Activated CD8-positive, alpha-beta memory T cell treated with anti-CD3 and anti-CD28 coated beads for 1 hour (primary cell): ENCODE measurements at places on chromosomes 7 and 10.

DNA sequence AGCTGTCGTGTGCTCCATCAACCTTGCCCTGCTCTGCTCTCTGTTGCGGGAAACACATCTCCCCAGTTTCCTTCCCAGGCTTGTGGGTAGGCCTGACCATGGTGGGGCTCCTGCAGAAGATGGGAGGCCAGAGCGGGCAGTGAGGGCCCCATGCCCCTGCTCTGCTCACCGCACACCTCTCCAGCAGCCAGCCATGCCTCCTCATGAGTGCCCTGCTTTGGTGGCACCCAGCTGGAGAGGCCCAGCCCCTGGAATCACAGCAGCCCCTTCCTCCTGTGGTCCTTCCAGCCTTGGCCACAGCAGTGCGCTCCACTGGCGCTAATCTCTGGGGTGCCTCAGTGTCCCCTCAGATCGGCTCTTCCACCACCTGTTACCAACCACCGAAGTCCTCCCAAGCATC, 4.2 kb upstream of the OPN4 start:
- DNase-seq, result no peak

DNA sequence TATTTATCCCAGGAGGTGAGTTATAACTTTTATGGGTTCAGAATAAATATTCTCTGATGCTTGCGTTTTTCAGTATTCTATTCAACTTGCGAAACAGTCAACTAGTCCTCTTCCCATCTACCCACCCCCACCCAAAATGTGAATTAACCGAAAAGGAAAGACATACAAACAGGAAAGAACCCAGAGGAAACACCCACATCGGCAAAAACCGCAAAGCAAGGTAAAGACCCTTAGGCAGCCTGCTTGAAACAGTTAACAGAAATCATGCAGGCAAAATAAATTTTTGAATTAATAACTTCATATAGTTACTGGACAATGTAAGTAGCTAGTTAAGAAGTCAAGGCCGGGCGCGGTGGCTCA, 5.4 kb downstream of the ZC3HAV1 start:
- DNase-seq, result no peak

- no peak for DNase-seq
Observed at GRCh38 chr7:154857728-154858681, 144.9 kb downstream of the PAXIP1 start.

DNA sequence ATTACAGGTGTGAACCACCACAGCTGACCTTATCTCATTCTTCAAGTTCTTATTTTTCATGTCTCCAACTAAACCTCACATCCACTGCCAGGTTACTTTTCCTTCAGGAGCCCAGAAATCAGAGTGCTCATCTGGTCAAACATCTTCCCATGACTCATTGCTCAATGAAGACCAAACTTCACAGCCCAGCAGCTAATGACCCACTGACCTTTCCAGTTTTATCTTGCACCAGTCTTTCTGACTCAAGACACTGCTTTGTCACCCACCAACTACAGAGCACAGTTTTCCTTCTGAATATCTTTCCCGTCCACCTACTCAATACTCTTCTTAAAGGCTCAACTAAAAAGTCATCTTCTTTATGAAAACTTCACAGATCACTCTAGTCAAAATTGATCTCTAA, 245.1 kb downstream of the CHCHD3 start:
- DNase-seq, result no peak

- no peak for DNase-seq
Observed at GRCh38 chr10:79459243-79459642, 13.8 kb upstream of the ZCCHC24 start.

- no peak for DNase-seq
Observed at GRCh38 chr7:111982133-111982532, 224.1 kb downstream of the DOCK4 start.

DNA sequence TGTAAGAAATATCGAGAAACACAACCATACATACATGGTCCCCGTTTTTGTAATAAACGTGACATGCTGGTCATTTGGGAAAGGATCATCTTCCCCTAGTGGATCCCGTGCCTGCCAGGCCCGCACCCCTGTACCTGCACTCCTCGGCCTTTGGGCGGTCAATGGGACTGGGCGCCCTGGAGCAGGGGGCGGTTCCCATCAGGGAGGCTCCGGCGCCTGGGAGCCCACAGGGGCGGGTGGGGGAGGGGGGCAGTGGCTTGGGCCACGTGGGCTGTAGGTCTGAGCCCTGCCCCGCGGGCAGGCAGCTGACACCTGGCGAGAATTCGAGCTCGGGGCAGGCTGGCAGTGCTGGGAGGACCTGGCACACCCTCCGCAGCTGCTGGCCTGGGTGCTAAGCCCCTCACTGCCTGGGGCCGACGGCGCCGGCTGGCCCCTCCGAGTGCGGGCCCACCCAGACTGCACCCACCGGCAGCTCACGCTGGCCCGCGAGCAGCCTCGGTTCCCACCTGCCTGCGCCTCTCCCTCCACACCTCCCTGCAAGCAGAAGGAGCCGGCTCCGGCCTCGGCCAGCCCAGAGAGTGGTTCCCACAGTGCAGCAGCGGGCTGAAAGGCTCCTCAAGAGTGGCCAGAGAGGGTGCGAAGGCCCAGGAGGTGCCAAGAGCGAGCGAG, 361.6 kb upstream of the GRM3 start:
- DNase-seq, result no peak

DNA sequence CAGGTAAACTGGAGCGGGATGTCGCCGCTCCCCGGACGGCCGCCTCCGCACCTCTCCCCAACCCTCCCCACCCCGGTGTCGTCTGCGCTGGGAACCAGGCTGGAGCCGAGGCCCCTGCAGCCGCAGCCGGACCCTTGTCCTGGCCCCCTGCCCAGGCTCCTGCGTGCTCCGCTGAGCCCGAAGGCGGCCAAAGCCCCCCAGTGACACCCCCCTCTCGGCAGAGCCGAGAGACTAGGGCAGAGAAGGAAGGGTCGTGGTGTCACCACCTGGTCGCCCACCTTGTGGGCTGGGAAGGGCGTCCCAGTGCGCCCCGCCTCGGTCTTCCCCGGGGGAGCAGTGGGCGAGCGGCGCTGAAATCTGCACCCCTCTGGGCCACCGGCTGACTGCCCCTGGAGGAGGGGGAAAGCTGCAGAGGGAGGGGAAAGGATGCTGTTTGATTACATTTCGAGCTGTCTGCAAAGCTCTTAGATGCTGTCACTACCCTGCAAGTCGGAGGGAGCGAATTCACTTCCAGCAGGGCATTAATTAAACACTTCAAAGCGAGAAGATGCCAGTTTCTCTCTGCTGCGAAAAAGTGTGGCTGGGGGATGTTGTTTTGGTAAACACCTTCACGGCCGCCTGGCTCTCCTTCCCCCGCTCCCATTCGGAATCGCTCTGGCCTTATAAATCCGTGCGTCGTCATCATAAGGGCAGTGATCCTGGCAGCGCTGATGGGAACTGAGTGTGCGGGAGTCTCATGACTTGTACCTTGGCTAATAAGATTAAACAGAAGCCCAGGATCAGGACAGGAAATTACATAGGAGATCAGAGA, 622 bp downstream of the DYNC1I1 start:
- no peak for DNase-seq

GRCh38 chr10:129963641-129964501, at the start of gene EBF3:
EBF3 (minus strand) TSS chr10:129964274; CDS start chr10:129963768, 506 bp downstream.
- DNase-seq, result no peak

GRCh38 chr10:85995791-85996190, 370.8 kb downstream of the GRID1 start:
- no peak for DNase-seq

GRCh38 chr7:105990727-105991453, 27.8 kb downstream of the CDHR3 start:
- no peak for DNase-seq

GRCh38 chr7:80708123-80708522, 69.7 kb downstream of the CD36 start:
- DNase-seq, result no peak

DNA sequence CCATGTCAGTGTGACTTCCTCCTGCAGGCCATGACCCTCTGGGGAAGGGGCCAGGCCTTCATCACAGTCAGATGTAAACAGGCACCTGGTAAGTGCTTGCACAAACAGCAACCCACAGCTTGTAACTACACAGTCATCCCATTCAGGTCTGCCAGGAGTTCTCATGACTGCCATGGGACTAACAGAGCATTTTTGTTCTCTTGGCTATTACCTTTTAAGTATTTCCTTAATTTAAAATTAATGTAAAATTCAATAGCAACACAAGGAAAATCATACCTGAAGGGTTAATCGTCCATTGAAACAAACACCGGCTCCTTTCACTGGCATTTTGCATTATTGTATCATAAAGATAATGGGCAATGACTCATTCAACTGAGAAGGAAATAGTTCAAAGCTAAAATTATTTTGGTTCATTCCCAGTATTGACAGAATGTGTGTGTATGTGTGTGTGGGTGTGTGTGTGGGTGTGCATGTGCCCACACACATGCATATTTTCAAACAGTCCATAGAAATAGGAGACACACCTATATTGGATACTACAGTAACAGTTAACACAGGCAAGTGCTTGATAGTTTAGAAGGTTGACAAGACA, 307.9 kb downstream of the WDR11 start:
- DNase-seq, result no peak

GRCh38 chr10:68517188-68517587, 10.1 kb downstream of the SLC25A16 start:
- DNase-seq, result no peak

DNA sequence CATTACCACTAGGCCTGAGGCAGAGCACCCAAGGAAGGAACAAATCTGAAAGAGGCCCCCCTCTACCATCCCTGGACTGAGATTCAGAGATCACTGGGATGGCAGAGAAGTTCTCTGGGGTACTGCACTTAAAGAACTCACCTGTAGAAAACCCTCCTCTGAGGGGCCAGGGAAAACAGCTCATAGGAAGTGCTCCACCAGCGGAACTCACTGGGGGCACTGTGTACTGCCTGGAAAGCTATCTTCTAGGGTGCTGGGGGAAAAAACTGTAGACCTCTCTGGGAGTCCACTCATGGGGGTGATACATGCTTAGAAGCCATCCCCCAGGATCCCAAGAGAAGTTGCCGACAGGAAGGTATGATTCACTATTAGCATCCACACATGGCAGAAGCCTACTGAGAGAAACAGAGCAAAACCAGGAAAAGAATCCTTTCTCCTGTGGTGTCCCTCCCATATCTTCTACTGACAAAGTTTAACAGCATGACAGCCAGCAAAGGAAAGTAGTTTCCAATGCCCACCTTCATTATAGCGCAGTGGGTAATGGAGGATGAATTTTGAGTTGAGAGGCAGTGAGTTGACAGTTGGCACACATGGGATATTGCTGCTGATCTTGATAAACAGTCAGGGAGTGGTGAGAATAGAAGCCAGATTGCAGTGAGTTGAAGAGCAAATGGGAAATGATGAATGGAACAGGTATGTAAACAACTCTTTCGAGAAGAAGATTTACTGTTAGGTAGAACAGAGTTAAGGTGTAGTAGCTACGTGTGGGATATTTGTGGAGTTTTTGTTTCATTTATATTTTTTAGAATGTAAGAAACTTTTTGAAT, 20.9 kb downstream of the ANKIB1 start:
- no peak for DNase-seq

GRCh38 chr10:61169294-61169693, 225.3 kb upstream of the RHOBTB1 start:
- no peak for DNase-seq

- no peak for DNase-seq
Observed at GRCh38 chr10:108462005-108462404, 1297.5 kb upstream of the SORCS1 start.

- DNase-seq, result no peak
Observed at GRCh38 chr7:69219381-69219780, 378.9 kb upstream of the AUTS2 start.

DNA sequence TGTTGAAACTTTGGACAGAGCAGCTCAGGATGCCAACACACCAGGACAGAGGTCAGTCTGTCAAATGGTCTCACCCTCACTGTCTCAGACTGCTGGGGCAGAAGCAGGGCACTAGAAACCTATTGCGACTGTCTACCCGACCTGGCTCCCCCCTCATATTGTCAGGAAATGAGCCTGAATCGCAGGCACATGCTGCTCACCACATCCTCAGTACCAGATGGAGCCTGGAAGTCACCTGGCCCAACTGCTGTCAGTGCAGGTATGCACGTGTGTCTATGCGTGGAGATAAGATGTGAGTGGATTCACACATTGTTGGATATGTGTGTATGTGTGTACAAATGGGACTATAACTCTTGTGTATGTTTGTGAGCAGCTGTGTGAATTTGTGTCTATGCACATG, 3.2 kb upstream of the CDHR1 start:
- DNase-seq, result no peak

DNA sequence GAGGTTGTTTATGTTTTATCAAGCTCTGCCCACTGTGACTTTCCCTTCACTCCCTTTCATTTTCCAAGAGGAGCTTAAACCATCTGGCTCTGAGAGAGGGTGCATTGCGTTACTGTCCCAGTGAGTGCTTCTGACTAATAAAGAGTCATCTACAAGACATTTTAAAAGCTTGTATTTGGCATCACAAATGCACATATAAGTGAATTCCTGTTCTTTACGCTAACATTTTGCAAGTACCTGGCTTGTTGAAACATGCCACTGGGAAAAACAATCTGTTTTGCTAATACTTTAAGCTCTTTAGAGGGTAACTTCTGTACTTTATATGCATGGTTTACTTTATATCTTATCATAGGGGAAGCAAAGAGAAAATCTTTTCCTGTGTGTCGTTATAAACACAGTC, 534.6 kb upstream of the POM121L12 start:
- DNase-seq, result no peak

- DNase-seq, result no peak
Observed at GRCh38 chr7:100789055-100789454, 38.3 kb downstream of the EPHB4 start.

GRCh38 chr10:34742456-34742855, 72.6 kb downstream of the PARD3 start:
- no peak for DNase-seq

- no peak for DNase-seq
Observed at GRCh38 chr10:101902820-101903145, 59.2 kb upstream of the KCNIP2 start.

DNA sequence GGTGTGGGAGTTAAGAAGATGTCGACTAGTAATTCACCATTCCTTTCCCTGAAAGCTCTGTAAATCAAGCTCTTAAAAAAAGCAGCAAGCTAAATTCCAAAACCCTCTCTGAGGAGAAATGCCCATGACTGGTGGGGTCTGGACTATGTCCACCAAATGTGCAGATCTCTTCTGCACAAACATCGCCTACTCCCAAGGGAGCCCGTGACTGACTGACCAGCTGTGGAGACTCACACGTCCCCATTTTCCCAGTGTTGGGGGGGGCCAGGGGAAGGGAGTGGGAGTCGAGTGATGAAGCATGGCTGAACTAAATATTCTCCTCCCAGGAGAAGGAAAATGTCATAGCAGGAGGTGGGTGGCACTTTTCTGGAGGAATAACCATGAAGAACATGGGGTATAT, 164.1 kb upstream of the HPS1 start:
- no peak for DNase-seq

- no peak for DNase-seq
Observed at GRCh38 chr7:29723599-29723998, 82.7 kb upstream of the WIPF3 start.

- DNase-seq, result peak; percentile 24
Observed at GRCh38 chr7:41940760-41941343, 238.0 kb upstream of the INHBA start.

GRCh38 chr10:71636588-71636987, 83.0 kb downstream of the C10orf105 start:
- no peak for DNase-seq

GRCh38 chr7:151366880-151367222, 25.2 kb downstream of the NUB1 start:
- no peak for DNase-seq
